Upper lobe of left lung (tissue), 6 donors: ENCODE measurements at places on chromosomes 11 and 22. TPM values are rescaled to one million over a fixed set of nuclear protein-coding genes. Genes with fewer than 3 reads are reported as not detected.

The RPLP2 gene
- 698 TPM for total RNA-seq

The MGAT3 gene
- 24.0 TPM for total RNA-seq

The MEI1 gene
- 20.7 TPM for total RNA-seq

DNA sequence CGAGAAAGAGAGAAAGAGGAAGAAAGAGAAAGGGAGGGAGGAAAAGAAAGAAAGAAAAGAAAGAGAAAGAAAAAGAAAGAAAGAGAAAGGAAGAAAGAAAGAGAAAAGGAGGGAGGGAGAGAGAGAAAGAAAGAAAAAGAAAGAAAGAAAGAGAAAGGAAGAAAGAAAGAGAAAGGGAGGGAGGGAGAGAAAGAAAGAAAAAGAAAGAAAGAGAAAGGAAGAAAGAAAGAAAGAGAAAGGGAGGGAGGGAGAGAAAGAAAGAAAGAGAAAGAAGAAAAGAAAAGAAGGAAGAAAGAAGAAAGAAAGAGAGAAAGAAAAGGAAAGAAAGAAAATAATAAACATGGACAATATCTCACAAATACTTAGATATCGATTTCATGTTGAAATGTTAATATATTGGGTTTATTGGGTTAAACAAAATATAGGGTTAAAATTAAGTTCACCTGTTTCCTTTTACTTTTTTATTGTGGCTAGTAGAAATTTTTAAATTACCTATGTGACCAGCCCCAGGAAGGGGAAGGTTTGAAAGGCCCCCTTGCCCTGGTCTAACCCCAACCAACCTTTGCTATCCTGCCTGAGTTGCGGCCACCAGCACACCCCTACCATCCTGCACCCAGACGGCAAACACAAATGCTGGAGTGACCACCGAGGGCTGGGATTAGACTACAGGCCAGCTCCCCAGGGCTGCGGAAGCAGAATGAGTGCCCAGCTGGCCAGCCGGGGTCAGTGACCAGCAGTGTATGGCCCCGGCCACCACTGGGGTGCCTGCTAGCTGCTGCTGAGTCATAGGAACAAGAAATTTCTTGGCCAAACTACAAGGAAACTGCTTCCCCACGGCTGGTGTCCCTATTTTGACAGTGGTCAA lies 81.0 kb upstream of the FGF3 start:
- no peaks in the 10 kb centered on the region for H3K4me1 ChIP-seq
- no peak for DNase-seq
- no peaks in the 10 kb centered on the region for H3K36me3 ChIP-seq

DNA sequence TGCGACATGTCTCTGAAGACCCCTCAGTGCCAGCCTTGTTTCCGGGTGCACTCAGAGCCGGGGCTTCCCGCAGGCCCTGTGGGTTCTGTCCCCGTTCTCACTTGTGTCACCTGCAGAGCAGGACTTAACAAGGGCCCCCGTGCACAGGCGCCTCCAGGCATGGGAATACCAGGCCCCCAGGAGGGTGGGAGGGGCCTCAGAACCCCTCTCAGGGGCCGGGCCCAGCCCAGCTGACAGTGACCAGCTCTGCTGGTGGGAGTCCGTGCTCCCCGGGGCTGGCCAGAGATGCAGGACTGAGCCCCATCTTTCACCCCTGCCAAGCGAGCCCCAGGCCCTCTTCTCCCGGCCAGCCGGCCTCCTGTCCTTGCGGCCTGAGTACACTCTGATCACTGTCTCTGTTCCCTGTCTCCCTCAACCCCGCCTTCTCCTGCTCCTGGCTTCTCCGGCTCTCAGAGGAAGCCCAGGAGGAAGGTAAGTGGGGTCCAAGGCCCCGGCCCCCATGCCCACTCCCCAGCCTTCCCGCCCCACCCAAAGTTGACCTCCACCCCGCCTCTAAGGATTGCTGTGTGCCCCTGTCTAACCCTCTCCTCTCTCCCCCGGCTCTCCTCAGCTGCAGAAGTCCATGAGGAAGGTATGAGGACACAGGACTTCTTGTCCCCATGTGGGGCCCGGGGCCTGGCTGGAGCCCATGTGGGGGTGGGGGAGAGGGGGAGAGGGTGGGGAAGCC lies 5.3 kb downstream of the TNNT3 start:
- H3K4me1 ChIP-seq = no peaks in the 10 kb centered on the region
- H3K36me3 ChIP-seq = no peaks in the 10 kb centered on the region
- no peaks in the 10 kb centered on the region for H3K27me3 ChIP-seq
- DNase-seq = no peak
- H3K4me3 ChIP-seq = no peak overlapping the region
- no peak overlapping the region for H3K27ac ChIP-seq

DNA sequence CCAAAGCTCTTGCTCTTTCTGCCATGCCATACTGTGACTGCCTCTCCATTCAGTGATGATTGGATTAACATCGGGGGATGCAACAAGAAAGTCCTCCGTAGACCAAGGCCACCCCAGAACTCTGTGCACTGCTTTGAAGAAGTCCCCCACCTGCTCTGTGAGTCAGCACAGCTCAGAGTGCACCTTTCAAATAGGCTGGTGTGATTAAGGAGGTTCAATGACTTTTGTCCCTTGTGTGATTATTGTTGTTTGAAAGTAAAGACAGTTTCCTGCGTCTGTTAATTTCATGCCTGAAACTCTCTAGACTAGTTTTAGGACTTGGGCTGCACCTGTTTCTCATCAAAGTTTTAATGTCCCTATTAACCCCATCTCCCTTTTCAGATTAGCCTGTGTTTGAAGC lies 33.0 kb upstream of the DBX1 start:
- no peak for DNase-seq
- no peak overlapping the region for H3K27ac ChIP-seq
- no peak overlapping the region for H3K4me3 ChIP-seq
- no peaks in the 10 kb centered on the region for H3K4me1 ChIP-seq

GRCh38 chr11:47276923-47277322 lies 7.0 kb downstream of the MADD start:
- no peak for DNase-seq
- H3K36me3 ChIP-seq = peaks cover 75% of the 10 kb centered on the region
- peak overlapping the region; percentile 37 for H3K27ac ChIP-seq

GRCh38 chr11:92709329-92709728 lies 260.1 kb upstream of the MTNR1B start:
- no peak for DNase-seq
- no peaks in the 10 kb centered on the region for H3K27me3 ChIP-seq
- H3K4me3 ChIP-seq = no peak overlapping the region
- H3K36me3 ChIP-seq = no peaks in the 10 kb centered on the region

GRCh38 chr11:122732342-122733315 lies 77.1 kb downstream of the UBASH3B start:
- H3K36me3 ChIP-seq = no peaks in the 10 kb centered on the region
- DNase-seq = no peak
- peak overlapping the region; percentile 29 for H3K27ac ChIP-seq
- H3K4me1 ChIP-seq = peaks cover 19% of the 10 kb centered on the region
- no peaks in the 10 kb centered on the region for H3K27me3 ChIP-seq

- no peak for DNase-seq
- no peaks in the 10 kb centered on the region for H3K27me3 ChIP-seq
- no peak overlapping the region for H3K27ac ChIP-seq
- no peak overlapping the region for H3K4me3 ChIP-seq
These were observed 5.5 kb downstream of the APOL2 start for GRCh38 chr22:36233796-36234195.

DNA sequence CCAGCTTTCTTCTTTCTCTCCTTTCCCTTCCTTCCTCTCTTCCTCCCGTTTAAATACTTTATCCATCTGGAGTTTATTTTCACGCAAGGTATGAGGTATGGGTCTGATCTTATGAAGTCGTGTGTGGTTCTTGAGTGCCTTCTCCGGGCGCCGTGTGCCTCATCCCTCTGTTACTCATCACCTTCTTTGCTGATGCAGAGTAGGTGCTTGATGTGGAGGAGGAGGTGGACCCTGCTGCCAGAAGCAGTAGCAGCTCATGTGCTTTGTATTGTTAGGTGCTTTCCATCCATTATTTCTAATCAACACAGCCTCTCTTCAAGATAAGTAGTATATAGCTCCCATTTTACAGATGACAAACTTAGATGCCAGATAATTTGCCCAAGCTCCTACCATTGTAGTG lies 47.0 kb downstream of the TNRC6B start:
- peaks cover 24% of the 10 kb centered on the region for H3K4me1 ChIP-seq
- DNase-seq = no peak
- no peaks in the 10 kb centered on the region for H3K27me3 ChIP-seq
- no peak overlapping the region for H3K27ac ChIP-seq

The CABP4 gene
- 2.4 TPM for total RNA-seq

GRCh38 chr11:71485063-71485399 lies 32.0 kb downstream of the NADSYN1 start:
- H3K4me3 ChIP-seq = no peak overlapping the region
- no peak overlapping the region for H3K27ac ChIP-seq
- H3K27me3 ChIP-seq = no peaks in the 10 kb centered on the region
- no peak for DNase-seq
- peaks cover 70% of the 10 kb centered on the region for H3K36me3 ChIP-seq
- peaks cover 14% of the 10 kb centered on the region for H3K4me1 ChIP-seq

GRCh38 chr11:106137061-106137460 lies 59.6 kb downstream of the AASDHPPT start:
- no peak for DNase-seq
- H3K36me3 ChIP-seq = no peaks in the 10 kb centered on the region
- H3K27me3 ChIP-seq = no peaks in the 10 kb centered on the region
- no peak overlapping the region for H3K27ac ChIP-seq
- H3K4me1 ChIP-seq = no peaks in the 10 kb centered on the region

DNA sequence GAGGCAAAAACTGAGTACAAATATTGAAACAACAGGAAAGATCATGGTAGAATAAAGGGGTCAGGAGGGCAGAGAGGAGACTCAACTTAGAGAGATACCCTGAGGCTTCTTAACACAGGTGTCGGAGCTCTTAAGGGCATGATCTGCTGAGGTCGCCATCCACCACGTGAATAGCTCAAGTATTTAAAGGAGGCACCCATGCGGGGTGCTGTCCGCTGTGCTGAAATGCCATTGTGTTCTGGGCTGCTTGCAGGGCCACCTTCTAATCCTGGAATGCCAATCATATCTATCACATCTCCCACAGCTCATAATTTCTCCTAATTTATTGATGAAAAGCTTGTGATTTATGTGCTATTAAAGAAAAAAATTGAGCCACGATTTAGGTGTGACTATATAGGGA lies 90.2 kb downstream of the SEZ6L start:
- no peak overlapping the region for H3K4me3 ChIP-seq
- DNase-seq = no peak
- H3K4me1 ChIP-seq = no peaks in the 10 kb centered on the region
- H3K27ac ChIP-seq = no peak overlapping the region
- H3K36me3 ChIP-seq = no peaks in the 10 kb centered on the region

DNA sequence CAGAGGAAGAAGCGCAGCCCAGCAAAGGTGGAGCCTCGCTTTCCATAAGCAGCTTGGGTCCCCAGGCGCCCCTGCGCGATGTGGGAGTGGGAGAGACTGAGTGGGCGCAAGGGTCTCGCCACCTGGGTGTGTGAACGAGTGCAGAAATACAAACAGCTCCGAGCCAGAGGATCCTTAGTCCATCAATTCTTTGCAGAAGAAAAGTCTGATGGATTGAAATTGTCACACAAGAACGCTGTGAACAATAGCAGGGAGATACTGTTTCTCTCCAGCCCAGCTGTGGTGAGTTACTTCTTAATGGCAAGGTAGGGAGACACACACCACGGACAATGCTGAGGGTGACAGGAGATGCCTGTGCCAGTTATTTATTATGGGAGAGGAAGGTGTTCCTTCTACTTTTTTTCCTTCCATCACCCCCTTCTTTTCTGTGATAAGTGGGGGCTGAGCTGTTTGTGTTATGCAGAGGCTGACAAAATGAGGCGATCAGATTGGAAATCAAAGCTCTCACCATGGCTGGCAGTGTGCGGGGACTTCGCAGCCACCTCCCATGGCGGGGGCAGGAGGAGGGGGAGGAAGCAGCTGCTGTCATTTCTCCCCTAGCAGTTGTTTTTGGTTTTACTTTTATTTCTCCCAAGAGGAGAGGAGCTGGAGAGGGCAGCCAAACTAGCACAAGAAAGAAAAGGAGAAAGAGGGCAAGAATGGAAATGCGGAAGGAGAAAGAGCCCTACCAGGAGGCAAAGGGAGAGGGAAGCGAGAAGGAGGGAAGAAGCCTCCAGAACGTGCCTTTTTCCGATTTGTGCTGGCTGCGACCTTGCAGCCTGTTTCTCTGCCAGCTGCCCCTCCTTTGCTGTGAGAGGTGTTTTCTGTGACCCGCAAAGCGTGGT lies 755.8 kb downstream of the NTM start:
- H3K36me3 ChIP-seq = no peaks in the 10 kb centered on the region
- H3K4me3 ChIP-seq = peak overlapping the region; percentile 32
- no peak for DNase-seq
- H3K27ac ChIP-seq = no peak overlapping the region
- no peaks in the 10 kb centered on the region for H3K27me3 ChIP-seq
- peaks cover 12% of the 10 kb centered on the region for H3K4me1 ChIP-seq

GRCh38 chr22:49747716-49748115 lies 80.0 kb downstream of the BRD1 start:
- H3K27me3 ChIP-seq = no peaks in the 10 kb centered on the region
- no peak for DNase-seq
- no peak overlapping the region for H3K27ac ChIP-seq
- no peaks in the 10 kb centered on the region for H3K36me3 ChIP-seq
- no peaks in the 10 kb centered on the region for H3K4me1 ChIP-seq

DNA sequence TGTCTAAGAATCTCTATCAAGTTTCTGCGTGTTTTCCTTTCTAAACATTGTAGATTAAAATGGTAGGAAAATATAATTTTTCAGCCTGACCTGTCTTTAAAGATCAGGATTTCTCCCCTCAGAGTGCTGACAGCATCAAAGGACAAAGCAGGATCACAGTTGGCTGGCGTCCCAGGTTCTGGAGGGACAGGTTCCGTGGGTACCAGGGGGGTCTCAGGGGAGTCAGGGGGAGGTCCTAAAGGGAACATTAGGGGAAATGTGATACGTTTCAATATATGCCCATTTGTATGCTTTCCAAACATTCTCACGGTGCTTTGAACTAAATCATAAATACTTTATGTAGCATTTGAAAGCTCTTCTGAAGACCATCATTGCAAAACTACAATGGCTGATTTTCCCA lies 3.4 kb downstream of the MMP3 start:
- no peak for DNase-seq
- H3K27me3 ChIP-seq = no peaks in the 10 kb centered on the region
- no peak overlapping the region for H3K27ac ChIP-seq
- H3K36me3 ChIP-seq = no peaks in the 10 kb centered on the region

The ARHGEF17 gene
- total RNA-seq = 59.7 TPM

- H3K4me1 ChIP-seq = peaks cover 97% of the 10 kb centered on the region
- H3K4me3 ChIP-seq = no peak overlapping the region
- H3K36me3 ChIP-seq = no peaks in the 10 kb centered on the region
- DNase-seq = no peak
- peak overlapping the region; percentile 79 for H3K27ac ChIP-seq
- no peaks in the 10 kb centered on the region for H3K27me3 ChIP-seq
These were observed 42.7 kb downstream of the BCR start for GRCh38 chr22:23222793-23223568.

The KLHL22 gene
- 17.5 TPM for total RNA-seq

The DGAT2 gene
- 8.4 TPM for total RNA-seq

DNA sequence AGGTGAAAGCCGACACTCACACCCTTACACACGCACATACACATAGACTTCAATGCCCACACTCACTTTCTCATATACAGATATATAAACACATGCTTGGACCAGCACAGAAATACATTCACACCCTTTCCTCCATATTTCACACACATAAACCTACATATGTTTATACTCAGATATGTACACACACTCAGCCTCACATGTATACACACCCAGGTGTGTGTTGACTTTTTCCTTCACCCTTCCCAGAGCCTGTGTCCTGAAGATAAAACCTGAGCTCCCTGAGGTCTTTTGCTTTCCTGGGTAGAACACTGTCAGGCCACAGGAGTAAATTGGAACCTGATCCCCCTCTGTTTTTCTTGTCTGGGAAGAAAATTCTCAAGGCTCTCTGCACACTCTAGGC lies 62.8 kb downstream of the INSC start:
- no peak for DNase-seq
- H3K27me3 ChIP-seq = no peaks in the 10 kb centered on the region
- no peaks in the 10 kb centered on the region for H3K36me3 ChIP-seq
- H3K4me1 ChIP-seq = no peaks in the 10 kb centered on the region
- no peak overlapping the region for H3K4me3 ChIP-seq
- no peak overlapping the region for H3K27ac ChIP-seq

The MS4A4E gene
- 0.89 TPM for total RNA-seq

The DENND6B gene
- 9.5 TPM for total RNA-seq
